ENCODE measurements at places on chromosomes 6 and 20.

DNA sequence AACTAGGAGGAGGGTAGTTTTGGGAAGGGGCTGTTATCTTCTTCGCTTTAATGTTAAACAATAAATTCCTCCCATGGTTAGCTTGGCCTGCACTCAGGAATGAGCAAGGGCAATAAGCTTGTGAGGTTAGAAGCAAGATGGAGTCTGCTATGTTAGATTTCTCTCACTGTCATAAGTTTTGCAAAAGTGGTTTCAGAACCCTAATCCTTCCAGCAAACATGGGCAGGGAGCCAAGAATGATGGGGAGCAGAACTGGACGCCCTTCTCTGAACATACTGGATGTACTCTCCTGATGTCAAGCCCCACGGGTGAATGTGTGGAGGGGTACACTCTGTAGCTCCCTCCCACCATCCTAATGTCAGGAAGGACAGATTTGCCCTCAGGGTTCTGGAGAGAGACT lies 22.3 kb downstream of the C6orf163 start:
- DNase-seq, result no peak

DNA sequence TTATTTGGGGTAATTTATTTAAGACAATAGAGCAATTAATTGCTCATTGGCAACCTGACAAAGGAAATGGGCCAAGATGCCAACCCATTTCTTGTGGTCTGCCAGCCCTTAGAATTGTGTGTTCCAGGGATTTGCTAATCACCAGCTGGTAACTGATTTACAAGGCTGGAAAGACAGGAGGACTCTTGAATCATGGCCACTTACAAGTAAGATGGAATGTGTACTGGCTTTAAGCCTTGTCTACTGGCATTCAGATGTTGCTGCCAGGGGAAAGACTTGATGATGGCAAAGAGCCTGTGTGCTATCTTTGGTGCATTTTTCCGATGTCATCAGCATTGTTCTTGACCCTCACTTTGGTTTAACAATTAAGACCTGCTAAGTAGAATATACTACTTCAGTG lies 91.0 kb downstream of the BCKDHB start:
- DNase-seq, result no peak

DNA sequence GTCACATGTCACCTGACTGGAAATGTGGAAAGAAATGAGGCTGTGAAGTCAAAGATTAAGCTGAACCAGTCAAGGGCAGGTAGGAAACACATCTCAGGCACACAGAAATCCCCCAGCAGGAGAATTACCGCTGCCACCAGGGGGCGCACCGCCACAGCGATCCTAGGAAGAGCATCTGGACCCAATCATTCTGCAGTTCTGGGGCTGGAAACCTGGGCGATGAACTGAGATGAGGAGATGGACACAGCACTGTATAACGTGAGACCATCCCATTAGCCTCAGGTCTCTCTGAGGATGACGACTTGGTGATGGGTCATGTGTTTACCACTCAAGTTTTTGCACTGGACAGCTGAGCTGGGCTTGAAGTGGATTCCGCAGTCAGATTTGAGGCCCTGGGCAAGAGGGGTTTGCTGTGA lies 6.5 kb upstream of the SLC24A3 start:
- peak; percentile 82 for DNase-seq

DNA sequence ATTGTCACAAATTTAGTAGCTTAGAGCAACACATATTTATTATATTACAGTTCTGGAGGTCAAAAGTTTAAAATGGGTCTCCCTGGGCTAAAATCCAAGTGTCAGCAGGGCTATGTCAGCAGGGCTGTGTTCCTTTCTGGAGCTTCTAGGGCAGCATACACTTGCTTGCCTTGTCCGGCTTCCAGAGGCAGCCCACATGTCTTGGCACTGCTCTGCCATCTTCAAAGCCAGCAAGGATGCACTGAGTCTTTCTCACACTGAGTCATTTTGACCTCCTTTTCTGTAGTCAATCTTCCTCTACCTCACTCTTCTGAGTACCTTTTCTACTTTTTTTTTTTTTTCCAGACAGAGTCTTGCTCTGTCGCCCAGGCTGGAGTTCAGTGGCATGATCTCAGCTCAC lies 39.0 kb downstream of the ADGRF4 start:
- DNase-seq, result no peak

GRCh38 chr20:3687655-3688054 lies 5.8 kb upstream of the ADAM33 start:
- no peak for DNase-seq

DNA sequence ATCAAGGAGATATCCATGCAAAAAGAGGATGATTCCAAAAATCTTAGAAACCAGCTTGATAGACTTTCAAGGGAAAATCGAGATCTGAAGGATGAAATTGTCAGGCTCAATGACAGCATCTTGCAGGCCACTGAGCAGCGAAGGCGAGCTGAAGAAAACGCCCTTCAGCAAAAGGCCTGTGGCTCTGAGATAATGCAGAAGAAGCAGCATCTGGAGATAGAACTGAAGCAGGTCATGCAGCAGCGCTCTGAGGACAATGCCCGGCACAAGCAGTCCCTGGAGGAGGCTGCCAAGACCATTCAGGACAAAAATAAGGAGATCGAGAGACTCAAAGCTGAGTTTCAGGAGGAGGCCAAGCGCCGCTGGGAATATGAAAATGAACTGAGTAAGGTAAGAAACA lies 10.1 kb upstream of the SNRNP48 start:
- DNase-seq, result no peak

- peak; percentile 3 for DNase-seq
These were observed 171.1 kb downstream of the ADAT2 start for GRCh38 chr6:143279385-143279784.

DNA sequence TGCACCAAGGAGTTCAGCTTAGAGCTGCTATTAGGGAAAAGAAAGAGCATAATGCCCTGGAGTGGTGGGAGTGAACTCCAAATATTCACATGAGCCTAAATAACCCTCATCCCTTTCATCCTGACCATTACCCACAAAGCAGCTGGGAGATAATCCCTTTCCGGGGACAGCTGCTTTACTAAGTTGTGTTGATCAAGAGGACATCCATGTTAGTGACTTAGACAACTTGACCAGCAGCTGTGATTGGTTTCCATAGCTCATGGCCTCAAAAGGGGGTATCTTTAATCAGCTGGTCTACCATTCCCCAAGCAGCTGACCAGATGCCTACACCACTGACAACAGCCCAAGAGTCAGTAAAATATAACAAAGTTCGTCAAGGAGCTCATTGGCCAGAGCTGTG lies 75.8 kb upstream of the LY86 start:
- DNase-seq, result no peak

- no peak for DNase-seq
These were observed 60.9 kb downstream of the FYN start for GRCh38 chr6:111812060-111813038.

DNA sequence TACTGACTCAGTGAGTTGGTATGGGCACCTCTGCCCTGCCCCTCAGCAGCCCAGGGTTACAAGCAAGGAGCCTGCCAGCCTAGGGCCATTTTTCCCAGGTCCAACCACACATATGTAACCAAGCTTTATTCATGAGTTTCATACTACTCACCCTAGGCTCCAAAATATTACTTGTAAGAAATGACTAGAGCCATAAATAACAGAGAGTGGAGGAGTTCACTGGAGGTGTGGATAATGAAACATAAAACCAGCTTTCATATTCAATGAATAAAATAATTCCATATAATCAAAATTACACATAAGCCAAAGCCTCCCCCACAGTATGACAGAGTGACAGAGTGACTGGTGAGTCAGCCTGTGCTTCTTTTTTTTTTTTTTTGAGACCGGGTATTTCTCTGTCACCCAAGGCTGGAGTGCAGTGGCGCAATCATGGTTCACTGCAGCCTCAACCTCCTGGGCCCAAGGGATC lies 229.8 kb upstream of the SASH1 start:
- peak; percentile 51 for DNase-seq

GRCh38 chr6:109870089-109870410 lies 108.1 kb upstream of the GPR6 start:
- DNase-seq, result no peak

GRCh38 chr20:61767761-61768494 lies 297.8 kb downstream of the TAF4 start:
- DNase-seq, result no peak

GRCh38 chr6:17012421-17013225 lies 89.2 kb upstream of the STMND1 start:
- no peak for DNase-seq

- DNase-seq, result no peak
These were observed 608.0 kb downstream of the COL12A1 start for GRCh38 chr6:74597840-74598239.
